ENCODE measurements at places on chromosomes 5 and 9. TPM values are rescaled to one million over a fixed set of nuclear protein-coding genes. Genes with fewer than 3 reads are reported as not detected.
A peak's percentile ranks its signal among the peaks of the same experiment; 100 is the strongest.

DNA sequence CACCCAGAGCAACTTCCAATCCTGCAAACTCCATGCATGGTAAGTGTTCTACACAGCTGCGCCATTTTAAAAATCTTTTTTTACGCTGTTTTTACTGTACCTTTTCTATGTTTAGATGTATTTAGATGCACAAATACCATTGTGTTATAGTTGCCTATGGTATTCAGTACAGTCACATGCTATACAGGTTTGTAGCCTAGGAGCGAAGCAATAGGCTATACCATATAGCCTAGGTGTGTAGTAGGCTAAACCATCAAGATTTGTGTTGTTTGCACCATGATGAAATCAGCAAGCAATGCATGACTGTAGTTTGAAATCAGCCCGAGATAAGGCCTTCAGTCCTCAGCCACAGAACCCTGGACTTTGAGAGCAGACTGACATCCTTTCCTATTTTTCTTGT is 101.2 kb downstream of the LIX1 start:
- no peak for DNase-seq

DNA sequence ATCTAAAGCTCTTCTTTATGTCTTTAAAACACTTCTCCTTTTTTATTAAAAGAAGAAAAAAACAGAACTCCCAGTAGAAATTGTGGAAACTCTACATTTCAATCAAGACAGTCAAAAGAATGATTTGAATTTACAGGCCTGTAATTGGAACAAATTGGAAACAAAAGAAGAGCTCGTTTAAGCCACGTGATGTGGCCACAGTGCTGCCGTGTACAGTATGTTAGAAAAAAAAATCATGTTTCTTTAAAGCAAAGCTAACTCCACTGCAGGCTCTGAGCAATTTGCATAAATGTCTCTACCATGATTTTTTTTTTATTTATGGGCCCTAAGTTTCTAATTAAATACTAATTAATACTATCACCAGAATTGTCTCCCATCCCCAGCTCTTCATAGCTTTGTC is 325.6 kb downstream of the ZSWIM6 start:
- no peak for DNase-seq

- no peak for DNase-seq
These were observed 13.3 kb downstream of the RIC1 start for GRCh38 chr9:5642170-5642569.

DNA sequence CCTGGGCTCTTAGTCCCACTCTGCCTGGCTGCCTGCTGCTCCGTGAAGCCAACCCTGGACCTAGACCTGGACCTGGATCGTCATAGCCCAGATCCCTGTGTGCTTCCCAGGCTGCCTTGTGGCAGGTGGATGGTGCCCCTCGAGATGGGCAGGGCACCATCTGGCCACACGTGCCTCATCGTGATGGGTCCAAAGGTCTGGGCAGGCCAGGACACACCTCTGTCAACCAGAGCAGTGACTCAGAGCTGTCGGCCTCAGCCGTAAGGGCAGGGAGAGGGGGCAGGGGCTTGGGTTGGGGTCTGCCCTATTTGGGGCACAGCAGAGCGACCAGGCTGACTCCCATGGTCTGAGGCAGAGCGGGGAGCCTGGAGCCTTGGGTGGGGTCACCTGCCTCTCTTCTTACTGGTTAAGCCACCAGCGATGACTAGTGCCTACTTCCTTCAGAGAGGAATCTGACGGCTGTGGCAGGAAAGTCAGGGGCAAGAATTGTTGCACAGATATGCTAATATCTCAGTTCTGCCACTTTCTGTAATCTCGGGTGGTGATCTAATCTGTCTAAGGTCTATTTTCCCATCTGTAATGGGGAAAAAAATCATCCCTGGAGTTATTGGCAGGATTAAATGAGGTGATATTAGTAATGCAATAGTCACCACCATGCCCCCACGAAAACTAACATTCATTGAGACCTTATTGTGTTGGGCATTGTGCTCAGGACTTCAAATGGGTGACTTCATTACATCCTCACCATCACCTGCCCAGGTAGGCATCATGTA is 3.2 kb upstream of the CDHR2 start:
- no peak for DNase-seq

DNA sequence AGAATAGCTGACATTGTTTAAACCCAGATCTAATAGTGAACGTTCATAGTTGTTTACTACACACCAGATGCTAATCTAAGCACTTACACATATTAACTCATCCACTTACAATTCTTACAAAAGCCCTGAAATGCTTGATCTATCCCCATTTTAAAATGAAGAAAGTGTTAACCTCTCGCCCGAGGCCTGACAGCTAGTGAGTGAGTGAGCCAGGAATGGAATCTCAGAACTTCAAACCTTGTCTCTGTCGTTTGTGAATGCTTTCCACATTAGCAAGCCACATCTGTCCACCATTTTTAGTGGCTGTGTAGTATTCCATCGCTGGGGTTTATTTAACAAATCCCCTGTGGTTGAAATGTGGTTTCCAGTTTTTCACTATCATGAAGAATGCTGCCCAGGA is 24.9 kb upstream of the NEURL1B start:
- DNase-seq, result peak; percentile 1

- DNase-seq, result peak; percentile 87
These were observed 9.7 kb downstream of the MRPL36 start for GRCh38 chr5:1789834-1790471.

- no peak for DNase-seq
These were observed 35.8 kb downstream of the PPARGC1B start for GRCh38 chr5:149765932-149766331.

- DNase-seq, result peak; percentile 54
These were observed 646 bp downstream of the SWI5 start for GRCh38 chr9:128276574-128277270.

DNA sequence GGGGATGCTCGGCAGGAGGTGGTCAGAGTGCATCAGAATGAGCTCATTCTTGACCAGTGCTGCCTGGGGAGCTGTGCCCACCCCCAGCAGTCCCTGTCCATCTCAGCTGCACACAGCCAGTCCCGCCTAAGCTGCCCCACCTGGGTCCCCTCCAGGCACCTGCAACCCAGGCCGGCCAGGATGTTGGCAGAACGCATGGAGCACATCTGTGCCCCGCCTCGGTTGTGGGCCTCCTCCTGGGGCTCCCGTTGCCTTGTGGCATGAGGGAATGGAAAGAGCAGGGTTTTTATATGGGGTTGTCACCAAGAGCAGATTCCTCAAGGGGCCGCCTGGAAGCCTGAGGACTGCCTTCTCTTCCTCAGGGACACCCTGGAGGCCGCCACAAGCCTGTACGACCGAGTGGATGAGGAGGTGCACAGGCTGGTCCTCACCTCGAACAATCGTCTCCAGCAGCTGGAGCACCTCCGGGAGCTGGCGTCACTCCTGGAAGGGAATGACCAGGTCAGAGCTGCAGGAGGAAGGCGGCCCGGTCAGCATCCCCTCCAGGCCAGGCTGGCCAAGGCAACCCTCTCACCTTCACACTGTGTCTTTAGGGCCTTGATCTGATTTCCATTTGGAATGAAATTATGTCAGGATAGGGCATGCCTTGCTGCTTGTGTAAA is 34.8 kb upstream of the LRRC14B start:
- DNase-seq, result no peak

DNA sequence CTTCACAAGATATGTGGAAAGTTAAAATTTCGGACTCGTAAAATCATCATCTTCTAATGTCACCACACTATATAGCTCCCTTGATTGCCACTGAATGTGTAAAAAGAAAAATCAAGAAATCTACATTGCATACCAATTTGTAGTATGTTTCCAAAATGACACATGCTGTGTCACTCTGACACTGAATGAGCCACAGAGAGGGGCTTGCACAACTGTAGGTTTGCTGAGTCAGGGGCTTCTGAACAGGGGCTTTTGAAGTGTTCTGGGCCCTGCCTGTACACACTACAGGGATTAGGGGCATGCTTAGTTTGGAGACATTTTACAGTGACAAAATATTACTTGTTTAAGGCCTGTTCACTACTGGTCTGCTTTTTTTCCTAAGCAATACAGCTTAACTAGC is 234.4 kb upstream of the GRAMD2B start:
- DNase-seq, result no peak

- no peak for DNase-seq
These were observed 96.7 kb upstream of the CLINT1 start for GRCh38 chr5:157955541-157956172.

DNA sequence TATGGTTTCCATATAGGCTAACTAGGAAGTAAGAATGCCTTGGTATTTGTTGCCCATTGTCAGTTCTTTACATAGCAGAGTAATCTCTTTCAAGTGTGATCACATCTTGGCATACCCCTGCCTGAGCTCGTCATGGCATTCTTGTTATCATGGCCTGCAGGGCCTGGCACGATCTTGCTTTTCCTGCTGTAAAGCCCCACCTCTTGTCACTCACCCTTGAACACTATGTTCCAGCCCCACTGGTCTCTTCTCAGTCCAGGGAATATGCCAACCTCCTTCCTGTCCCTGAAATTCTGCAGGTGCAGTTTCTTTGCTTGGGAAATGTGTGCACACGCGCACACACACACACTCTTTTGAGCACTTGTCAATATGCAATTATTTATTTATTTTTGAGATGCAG is 250.2 kb upstream of the DMRT1 start:
- no peak for DNase-seq

DNA sequence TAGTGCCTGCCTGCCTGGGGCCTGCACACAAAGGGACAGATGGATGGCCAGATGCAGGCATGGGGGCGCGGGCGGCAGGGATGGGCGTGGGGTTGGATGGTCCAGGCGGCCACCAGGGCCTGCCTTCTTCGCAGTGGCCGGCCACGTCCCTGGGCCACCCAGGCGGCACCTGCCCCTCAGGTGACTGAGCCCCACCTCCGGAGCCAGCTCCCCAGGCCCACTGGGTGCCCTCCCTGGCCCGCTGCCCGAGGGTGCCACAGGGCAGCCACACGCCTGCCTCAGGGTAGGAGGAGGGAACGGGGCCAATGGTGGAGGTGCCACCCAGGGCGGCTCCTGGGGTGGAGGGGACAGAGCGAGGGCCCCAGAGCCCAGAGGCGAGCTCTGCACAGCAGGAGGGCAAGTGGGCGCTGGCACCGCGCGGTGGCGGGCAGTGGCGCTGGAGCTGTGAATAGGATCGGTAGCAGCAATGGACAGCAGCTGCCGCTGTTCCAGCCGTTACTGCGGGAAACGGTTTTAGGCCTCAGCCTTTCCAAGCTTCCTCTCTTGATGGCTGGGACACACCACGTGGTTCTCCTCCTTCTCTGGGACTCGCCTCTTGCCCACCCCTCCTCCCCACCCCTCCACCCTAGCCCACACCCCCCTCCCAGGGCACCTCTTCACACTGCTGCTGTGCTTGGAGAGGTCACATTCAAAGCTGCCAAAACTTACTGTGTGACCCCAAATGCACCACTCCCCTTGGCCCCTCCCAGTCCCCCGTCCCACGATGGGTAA is 19.1 kb downstream of the LHX3 start:
- DNase-seq, result no peak

DNA sequence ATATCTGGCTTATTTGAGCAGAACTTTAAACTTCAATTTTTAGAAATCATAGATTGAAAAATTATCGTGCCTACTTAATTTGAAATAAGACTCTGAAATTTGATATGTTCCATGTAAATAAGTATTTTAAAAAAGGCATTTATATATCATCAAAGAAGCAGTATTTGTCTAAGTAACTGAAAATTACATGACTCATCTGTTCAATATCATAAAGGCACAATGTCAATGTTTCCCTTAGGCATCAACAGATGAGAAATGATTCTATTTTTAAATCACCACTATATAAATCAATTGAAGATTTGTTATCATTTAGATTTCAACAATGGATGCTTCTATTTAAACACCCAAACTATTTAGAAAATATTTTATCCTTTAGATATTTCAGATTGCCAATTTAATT is 142.9 kb upstream of the POU5F2 start:
- DNase-seq, result no peak

GRCh38 chr5:121399879-121400278 is 451.8 kb upstream of the FTMT start:
- DNase-seq, result no peak

- no peak for DNase-seq
These were observed 652 bp upstream of the TMEM161B start for GRCh38 chr5:88269222-88269771.

DNA sequence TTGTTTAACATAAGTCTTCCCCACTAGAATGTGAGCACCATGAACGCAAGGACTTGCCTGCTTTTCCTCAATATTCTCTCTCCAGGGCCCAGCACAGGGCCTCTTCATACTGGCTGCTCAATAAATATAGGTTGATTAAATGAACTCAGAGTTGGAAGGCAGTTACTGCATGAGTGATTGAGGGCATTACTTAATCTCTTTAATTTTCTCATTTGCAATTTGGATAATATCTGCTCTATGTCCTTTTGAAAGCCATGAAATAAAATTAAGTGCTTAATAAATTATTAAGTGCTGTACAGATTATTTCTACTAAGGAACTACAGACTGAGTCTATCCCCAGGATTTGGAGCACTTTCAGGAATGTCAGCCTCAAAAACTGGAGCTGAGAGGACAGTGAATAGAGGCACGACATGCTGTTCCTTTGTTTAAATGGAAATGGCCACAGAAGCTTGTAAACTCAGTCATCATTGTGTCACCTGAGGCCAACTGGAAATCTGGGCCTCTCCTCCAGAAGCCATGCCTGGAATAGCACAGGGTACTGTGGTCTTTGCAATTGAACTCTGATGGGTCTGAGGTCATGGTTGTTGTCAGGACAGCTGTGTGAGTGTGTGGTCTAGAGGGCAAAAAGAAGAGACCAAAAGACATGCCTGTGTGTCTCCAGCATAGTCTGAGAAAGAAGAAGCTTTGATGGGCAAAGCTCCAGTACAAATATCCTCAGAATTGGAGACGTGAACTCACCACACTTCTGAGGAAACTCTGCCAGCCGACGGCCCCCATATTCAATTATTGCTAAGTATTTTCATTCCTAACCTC is 86.1 kb downstream of the SH3TC2 start:
- DNase-seq, result no peak

- no peak for DNase-seq
These were observed 39.9 kb downstream of the BICD2 start for GRCh38 chr9:92724528-92725265.

DNA sequence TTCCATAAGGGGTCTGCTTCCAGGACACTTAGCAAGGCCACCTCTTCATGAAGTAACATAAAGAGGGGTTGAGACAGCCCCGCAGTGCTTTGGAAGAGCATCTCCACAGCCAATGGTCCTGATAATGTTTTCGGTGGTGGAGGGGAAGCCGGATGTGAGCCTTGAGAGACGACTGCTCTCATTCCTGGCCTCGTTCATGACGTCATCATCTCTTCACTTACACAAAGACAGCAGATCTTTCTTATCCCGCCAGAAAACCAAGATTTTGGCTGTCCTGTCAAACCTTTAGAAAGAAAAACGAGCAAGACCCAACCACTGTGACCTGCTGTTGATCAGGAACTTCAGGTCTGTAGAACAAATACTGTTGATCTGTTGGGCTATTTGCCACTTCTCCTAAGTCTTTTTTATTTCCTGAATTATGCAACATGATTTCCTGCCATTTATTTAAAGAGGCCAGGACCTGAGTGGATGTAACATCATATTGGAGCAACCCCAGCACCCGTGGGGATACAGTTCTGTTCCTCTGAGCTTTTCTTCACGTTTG is 89.0 kb upstream of the IRX2 start:
- no peak for DNase-seq

Gene KCNIP1
- total RNA-seq, result not detected

Gene CYLC2
- not detected for total RNA-seq

Gene IL17B
- not detected for total RNA-seq

Gene PCAT7
- 0.64 TPM for total RNA-seq

Gene ARHGEF39
- 0.97 TPM for total RNA-seq

Gene OTP
- not detected for total RNA-seq

Gene CLK4
- 26.3 TPM for total RNA-seq

Gene HNRNPA0
- total RNA-seq, result 16.8 TPM

Gene DRD1
- under 0.01 TPM for total RNA-seq

Gene IL7R
- 74.7 TPM for total RNA-seq

Gene TTC1
- total RNA-seq, result 51.0 TPM
